ENCODE measurements at places on chromosomes 1 and 21.

DNA sequence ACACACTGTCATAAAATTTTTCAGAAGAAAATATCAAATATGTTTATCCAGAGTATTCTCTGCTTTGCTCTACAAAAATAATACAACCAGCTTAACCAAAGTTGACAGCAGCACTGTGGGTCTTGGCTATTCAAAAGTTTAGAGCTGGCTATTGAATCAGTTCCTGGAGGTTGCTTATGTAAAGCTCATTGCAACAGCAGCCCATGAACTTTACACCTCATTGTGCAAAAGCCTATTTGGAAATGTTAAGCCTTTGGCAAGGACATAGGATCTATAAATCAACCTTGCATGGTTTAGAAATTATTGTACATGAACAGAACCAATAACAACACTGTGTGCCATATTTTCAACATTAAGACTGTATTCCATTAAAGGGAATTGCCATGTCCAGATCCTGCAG is 714.9 kb downstream of the ADGRL2 start:
- peak; percentile 76 for DNase-seq

DNA sequence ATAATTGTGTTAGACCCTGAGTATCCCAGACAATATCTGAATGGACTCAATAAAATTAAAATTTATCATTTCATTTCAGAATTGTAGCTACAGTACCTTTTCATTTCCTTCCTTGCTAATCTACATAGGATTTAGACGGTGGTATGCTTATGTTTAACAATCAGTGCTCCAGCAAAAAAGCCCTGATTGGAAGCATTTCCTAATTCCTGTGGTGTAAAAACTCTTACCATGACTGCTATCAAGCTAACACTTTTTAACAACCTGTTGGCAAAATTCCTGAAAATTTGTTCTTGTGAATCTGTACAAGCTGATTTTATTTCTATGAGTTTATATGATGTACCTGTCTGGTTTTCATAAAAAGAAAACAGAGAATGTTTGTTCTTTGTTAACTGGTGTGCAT is 5.2 kb upstream of the FNBP1L start:
- DNase-seq, result no peak

GRCh38 chr1:116255486-116256285 is 117.4 kb upstream of the ATP1A1 start:
- no peak for DNase-seq

DNA sequence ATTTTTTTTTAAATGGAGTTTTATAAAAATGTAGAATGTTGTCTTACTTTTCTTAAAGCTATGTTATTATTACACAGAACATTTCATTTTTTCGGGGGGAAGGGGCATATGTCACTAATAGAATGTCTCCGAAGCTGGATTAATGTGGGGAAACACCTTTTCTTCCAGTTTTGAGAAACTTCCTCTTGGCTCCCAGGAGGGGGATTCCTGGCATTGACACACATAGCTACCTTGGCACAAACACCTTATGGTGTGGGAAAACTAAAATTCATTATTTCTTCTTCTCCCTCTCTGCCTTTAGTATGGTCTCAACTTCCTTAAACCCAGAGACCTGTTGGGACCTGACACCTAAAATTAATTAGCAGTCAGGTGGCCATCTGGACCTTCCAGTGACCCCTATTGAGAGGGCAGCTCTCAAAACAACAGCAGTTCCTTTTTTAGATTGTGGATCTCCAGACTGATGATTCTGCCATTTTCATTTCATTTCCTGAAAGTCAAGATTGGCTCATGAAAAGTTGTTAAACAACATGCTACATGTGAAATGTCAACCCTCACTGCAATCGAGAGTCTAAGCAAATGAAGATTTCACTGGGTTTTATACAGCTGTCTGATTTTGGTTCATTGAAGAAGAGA is 70.1 kb upstream of the EDEM3 start:
- no peak for DNase-seq

DNA sequence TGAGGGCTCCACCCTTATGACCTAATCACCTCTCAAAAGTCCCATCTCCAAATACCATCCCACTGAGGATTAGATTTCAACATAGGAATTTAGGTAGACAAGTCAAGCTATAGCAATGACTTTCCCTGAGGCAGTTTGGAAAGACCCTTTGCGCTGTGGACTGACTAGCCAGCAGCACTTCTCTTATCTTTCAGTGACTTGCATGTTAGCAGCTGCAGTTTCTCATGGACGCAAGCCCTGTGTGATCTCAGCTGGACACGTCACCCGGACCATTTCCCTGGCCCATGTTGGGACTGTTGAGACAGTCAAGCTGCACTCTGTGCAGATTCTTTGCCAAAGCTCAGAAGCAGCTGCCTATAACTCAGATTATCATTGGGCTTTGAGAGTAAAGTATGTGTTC is 408.1 kb upstream of the USP24 start:
- no peak for DNase-seq

DNA sequence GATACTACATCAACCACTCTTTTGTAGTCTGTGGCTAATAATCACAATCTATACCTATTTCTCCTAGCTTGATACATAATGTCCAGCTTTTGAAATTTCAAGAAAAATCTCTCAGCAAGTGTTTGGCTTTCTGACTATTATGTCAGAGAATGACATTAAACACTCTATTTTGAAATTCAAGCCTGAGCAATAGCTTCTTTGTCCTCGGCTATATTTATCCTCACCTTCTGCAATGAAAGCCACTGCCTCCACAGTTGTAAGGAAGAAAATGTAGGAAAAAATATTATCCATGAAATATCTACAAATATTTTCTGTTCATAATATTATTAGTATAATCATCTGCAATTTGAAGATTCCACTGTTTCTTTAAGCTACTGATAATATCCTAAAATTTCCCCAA is 22.1 kb downstream of the LRRC7 start:
- DNase-seq, result no peak

DNA sequence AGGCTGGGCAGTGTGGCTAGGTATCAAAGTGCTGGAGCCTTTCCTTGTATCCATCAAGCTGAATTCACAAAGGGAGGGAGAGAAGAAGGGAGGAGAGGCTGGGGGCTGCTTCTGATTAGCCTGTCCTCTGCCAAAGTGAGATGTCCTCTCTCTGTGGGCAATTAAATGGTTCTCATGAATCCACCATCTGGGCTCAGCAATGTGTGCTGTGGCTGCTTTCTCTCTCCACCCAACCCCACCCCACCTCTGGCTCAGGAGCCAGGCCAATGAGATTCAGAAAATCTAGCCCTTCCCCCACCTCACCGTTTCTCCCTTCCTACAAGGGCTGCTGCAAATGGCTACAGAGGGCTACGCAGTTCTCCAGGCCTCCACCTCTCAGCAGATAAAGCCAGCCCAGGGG is 154.6 kb downstream of the TENT5C start:
- DNase-seq, result peak; percentile 62

DNA sequence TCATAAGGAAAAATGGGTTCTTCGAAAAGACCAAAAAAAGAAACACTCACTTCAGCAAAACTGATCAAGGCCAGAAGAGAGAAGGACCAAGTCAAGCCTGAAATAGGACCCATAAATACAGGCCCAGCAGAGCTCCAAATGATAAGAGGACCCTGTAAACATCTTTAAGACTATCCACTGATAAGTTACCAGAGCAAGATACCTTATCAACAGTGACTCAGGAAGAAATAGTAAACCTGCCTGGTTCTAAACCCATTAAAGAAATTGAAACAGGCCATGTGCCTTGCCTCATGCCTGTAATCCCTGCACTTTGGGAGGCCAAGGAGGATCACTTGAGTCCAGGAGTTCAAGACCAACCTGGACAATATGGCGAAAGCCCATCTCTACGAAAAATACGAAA is 81.8 kb upstream of the ERRFI1 start:
- DNase-seq, result no peak

DNA sequence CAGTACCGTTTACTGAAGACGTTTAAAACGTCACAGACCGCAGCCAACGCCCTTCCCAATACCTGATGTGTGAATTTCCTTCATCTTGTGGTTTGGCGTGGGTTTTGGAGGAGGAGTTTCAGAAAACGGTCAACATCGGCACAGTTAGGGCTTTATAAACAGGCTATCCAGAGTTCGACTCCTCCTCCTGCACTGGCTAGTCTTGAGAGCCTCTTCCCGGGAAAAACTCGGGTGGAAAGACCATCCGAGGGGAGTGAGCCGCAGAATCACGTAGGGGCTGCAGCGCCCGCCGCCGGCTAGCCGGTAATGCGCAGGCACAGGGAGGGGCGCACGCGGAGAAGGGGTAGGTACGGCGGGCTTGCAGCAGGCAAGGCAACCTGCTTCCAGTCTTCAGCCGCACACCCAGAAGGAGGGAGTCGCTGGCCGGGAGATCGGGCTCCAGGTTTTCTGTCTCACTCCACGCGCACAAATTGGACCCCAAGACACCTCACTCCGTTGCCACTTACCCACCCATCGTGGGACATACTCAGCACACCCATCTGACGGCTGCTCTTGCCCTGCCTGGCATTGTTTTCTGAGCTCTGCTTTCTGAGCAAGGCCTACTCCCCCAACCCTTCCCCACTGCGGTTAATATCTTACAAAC is 25.4 kb downstream of the SLC19A2 start:
- DNase-seq, result no peak

DNA sequence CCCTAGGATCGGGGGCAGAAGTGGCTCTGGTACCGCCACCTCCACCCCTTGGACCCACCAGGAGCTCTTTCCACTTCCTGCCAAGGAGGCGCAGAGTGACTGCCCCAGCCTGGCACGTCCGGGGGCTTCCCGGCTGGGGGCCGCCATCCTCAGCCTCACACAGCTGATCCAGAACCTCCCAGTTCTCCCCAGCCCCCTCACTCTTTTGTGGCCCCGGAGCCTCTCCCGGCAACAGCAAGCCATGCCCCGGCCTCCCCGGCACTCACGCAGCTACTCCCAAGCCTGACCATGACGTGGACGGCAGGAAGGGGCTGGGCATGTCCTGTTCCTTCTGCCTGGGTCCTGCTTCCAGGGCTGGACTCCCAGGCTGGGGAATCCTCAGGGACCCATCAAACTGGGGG is 17.1 kb downstream of the TP73 start:
- no peak for DNase-seq

DNA sequence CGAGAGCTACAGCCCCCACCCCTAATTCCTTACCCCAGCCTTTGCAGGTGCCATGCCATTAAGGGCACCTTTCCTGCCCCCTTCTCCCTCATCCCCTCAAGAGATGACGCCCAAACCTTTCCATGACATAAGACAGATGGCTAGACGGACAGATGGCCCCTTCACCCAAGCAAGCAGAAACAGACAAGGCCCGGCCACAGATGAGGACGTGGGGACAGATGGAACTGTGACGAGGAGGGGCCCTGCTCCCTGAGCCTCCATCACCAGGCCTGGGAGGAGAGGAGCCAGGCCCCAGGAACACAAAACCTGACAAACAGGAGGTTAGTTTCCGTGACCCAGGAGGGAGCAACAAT is 24.7 kb upstream of the PEF1 start:
- peak; percentile 85 for DNase-seq

- no peak for DNase-seq
Observed at GRCh38 chr1:154454386-154455120, 47.5 kb upstream of the TDRD10 start.

- no peak for DNase-seq
Observed at GRCh38 chr1:61539720-61540462, 185.1 kb downstream of the TM2D1 start.
